ENCODE measurements at places on chromosomes 1 and 21. TPM values are rescaled to one million over a fixed set of nuclear protein-coding genes. Genes with fewer than 3 reads are reported as not detected.

RAB3B gene
- total RNA-seq = 0.79 TPM

AMY1B gene
- 0.98 TPM for total RNA-seq

HPCA gene
- 0.43 TPM for total RNA-seq

C1orf141 gene
- not detected for total RNA-seq

OPRD1 gene
- total RNA-seq = 0.03 TPM

PGLYRP4 gene
- total RNA-seq = not detected

LAD1 gene
- total RNA-seq = 41.5 TPM

NPPA gene
- not detected for total RNA-seq

ADAMTS4 gene
- 2.7 TPM for total RNA-seq

CFAP107 gene
- not detected for total RNA-seq

PLA2G2A gene
- 53.5 TPM for total RNA-seq

LRRIQ3 gene
- total RNA-seq = 0.67 TPM

TGFB2 gene
- total RNA-seq = 3.1 TPM

AKR1A1 gene
- total RNA-seq = 127 TPM

AQP10 gene
- not detected for total RNA-seq

SUSD4 gene
- total RNA-seq = 5.5 TPM

TTC34 gene
- total RNA-seq = 0.51 TPM

SLC35F3 gene
- total RNA-seq = 2.0 TPM
